ENCODE measurements at places on chromosomes 7 and 10. TPM values are rescaled to one million over a fixed set of nuclear protein-coding genes. Genes with fewer than 3 reads are reported as not detected.

Gene PRR15
- total RNA-seq = not detected

DNA sequence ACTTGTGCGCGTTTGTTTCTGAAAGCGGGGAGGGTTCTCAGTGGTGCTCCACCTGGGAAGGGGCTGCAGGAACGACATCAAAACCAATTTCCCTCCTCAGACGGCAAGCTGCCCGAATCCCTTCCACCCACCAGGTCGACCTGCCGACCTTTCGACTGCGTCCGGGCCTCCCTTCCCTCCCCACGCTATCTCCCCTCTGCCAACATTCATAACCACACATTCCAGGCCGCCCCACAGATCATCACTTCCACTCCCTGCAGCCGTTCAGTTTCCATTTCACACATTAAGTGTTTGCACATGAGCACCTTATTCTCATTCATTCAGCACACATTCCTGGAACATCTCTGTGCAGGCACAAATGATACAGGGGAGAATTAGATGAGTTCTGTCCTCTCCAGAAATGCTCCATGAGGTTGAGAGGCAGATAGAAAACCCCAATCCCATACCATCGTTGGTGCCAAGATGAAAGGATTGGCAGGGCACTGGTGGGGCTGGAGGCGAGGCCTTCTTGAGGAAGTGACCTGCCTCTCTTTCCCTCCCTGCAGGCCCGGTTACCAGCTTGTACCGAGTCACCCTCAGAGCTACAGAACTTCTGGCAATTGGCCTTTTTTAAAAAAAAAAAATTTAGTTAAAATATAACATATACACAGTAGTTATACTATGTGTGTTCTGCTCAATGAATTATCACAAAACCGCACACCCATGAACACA, 70.0 kb downstream of the MINDY4 start:
- H3K4me3 ChIP-seq = no peak overlapping the region
- H3K4me1 ChIP-seq = no peaks in the 10 kb centered on the region
- no peaks in the 10 kb centered on the region for H3K36me3 ChIP-seq
- DNase-seq = no peak
- H3K27ac ChIP-seq = no peak overlapping the region
- H3K27me3 ChIP-seq = peaks cover 32% of the 10 kb centered on the region

DNA sequence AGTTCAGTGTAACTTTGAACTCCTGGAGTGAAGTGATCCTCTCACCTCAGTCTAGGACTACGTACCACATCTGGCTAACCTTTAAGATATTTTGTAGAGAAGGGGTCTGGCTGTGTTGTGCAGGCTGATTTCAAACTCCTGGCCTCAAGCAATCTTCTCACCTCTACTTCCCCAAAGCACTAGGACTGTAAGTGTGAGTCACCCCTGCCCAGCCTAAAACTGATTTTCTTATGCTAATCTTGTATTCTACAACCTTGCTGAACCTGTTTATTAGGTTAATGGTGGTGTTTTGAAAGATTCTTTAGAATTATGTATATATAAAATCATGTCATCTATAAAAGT, 58.0 kb downstream of the LCOR start:
- no peaks in the 10 kb centered on the region for H3K27me3 ChIP-seq
- DNase-seq = no peak
- H3K36me3 ChIP-seq = peaks cover 7% of the 10 kb centered on the region
- no peaks in the 10 kb centered on the region for H3K4me1 ChIP-seq
- H3K27ac ChIP-seq = no peak overlapping the region

DNA sequence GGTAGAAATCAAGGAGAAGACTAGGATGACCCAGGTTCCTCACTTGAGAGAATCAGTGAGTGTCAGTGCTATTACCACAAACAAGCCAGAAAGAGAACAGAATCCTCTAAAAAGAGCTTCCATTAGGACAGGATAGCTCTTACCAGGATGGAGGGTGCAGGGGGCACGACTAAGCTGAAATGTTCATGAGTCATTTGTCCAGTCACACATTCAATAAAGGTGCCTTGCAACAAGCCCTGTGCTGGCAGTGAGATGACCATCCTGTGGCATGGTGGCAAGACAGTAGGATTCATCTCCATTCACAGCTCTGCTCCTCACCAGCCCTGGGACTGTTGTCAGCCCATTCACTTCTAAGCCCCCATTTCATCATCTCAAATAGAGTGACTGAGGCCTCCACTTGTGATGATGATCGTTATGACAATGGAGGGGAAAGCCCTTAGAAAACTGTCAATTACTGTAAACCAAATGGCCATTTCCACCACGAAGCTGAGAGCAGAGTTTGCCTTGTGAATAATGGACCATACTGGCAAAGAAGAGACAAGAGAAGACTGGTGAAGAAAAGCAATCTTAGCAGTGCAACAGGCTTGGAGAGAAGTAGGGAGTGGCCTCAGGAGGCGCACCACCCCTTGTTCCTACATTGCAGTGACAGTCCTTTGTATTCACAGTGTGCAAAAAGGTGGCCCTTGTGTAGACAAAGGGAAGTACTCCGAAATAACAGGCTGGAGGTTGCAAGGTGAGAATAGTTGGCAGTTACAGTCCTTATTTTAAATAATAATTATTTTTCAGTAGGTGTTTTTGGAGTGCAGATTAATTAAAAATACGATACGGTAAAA, 9.0 kb upstream of the WIPF3 start:
- no peaks in the 10 kb centered on the region for H3K36me3 ChIP-seq
- DNase-seq = no peak
- no peak overlapping the region for H3K4me3 ChIP-seq

Gene SPDYE5
- not detected for total RNA-seq

DNA sequence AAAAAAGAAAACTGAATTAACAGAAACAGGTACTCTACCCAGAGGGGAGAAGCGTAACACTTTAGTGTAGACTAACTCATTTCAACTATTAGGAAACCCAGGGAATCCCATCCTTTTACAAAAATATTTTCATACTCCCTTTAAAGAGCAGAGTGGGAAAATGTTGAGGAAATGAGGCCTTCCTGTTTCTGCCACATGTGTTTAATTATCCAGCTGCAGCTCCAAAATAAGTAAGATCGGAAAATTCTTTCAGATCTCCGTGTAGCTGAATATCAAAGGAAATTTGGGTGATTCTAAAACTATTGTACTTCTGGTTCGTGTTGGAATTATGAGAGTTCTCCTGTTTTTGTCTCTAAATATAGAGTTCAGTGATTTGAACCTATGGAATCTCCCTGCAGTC, 58.0 kb upstream of the CAV2 start:
- no peaks in the 10 kb centered on the region for H3K36me3 ChIP-seq
- H3K4me3 ChIP-seq = no peak overlapping the region
- H3K4me1 ChIP-seq = peaks cover 20% of the 10 kb centered on the region
- H3K27ac ChIP-seq = no peak overlapping the region
- DNase-seq = no peak

GRCh38 chr10:96292971-96293920, 11.0 kb upstream of the DNTT start:
- H3K4me3 ChIP-seq = no peak overlapping the region
- H3K36me3 ChIP-seq = no peaks in the 10 kb centered on the region
- no peaks in the 10 kb centered on the region for H3K27me3 ChIP-seq
- peak; percentile 38 for DNase-seq
- no peaks in the 10 kb centered on the region for H3K4me1 ChIP-seq

Data from SJCRH30 (cell line).